ENCODE measurements at places on chromosomes 1 and 21.

DNA sequence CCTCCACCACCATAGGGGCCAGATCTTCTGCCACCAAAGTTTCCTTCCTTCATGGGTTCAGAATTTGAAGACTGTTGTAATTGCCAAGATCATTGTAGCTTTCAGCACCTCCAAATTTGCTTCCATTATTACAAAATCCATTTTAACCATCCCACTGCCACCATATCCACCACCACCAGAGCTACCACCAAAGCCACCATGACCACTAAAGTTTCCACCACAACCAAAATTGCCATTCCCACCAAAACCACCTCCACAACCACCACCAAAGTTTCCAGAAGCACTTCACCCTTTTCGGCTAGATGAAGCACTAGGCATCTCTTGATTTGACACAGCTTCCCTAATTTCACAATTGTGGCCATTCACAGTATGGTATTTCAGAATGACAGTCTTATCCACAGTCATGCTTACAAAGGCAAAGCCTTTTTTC lies 45.2 kb downstream of the SLC30A7 start:
- DNase-seq: peak; percentile 67

GRCh38 chr1:76086597-76086996 lies 12.1 kb downstream of the ST6GALNAC3 start:
- DNase-seq: no peak

DNA sequence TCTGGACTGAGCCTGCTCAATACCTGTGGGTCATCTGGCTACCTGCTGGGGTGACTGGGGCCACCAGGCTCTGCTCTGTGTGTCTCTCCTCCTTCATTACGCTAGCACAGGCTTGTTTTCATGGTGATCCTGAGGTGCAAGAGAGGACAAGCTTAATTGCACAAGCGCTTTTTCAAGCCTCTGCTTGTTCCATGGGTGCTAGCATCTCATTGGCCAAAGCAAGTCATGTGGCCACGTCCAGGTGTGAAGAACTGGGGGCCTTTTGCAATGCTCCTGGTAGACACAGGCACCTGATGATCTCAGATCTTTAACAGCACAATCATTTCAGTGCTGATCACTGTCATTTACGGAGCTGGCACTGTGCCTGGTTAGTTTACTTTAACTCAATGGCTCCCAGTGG lies 114.6 kb downstream of the KAZN start:
- DNase-seq: no peak

DNA sequence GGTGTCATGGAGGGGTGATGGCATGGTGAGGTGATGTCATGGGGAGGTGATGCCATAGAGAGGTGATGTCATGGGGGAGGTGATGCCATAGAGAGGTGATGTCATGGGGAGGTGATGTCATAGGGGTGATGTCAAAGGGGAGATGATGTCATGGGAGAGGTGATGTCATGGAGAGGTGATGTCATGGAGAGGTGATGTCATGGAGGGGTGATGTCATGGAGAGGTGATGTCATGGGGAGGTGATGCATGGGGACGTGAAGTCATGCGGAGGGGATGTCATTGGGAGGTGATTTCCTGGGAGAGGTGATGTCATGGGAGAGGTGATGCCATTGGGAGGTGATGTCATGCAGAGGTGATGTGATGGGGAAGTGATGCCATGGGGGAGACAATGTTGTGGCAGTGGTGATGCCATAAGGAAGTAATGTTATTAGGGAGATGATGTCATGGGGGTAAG lies 92.1 kb upstream of the C1orf174 start:
- DNase-seq: no peak

DNA sequence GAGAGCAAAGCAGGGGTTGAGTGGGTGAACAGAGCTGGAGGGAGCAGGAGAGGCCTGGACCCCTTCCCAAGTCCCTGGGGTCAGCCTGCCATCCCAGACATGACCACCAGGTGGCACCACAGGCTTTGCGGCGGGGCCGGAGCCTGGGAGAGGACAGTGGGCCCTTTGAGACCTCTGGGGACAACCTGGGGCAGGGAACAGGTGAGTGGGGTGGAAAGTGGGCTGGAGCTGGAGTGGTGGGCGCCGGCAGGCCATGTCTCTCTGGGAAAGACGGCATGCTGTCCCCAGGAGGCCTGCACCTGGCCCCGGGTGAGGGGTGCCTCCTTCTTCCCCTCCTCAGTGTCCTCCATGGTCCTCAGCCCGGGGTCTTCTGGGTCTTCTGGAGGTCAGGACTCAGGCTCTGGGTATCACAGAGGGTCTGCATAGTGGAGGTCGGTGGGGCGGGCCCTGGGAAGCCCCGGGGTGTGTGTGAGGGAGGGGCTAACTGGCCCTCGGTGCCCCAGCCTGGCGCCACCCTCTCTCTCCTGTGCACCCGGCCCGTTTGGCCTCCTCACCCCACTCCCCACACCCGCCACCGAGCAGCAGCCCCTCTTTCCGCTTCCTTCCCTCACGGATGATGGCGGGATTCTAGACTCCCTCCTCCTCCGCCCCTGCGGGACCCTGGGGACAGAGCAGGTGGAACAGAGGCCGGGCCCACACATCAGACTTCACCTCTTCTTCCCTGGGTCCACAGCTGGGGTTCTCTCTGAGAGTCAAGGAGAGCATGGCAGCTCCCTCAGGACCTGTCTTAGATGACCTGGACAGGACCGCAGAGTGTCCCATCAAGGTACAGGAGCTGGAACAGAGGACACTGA lies 28.5 kb upstream of the PKP1 start:
- peak; percentile 76 for DNase-seq

- peak; percentile 74 for DNase-seq
Measured at GRCh38 chr1:202811296-202812175, 782 bp downstream of the PCAT6 start.

GRCh38 chr1:56374026-56374974 lies 205.1 kb downstream of the PLPP3 start:
- DNase-seq: no peak

DNA sequence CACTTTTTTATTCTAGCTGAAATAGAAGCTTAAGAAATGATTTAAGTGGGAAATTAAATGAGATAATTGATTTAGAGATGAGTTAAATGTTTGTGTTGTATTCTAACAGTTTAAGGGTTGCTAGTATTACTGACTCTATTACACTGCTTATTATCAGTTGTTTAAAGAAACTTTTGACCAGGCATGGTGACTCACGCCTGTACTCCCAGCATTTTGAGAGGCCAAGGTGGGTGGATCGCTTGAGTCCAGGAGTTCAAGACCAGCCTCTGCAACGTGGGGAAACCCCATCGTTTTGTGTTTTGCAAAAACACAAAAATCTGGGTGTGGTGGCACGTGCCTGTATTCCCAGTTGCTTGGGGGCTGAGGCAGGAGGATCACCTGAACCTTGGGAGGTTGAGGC lies 14.2 kb downstream of the CLIC4 start:
- DNase-seq: no peak

DNA sequence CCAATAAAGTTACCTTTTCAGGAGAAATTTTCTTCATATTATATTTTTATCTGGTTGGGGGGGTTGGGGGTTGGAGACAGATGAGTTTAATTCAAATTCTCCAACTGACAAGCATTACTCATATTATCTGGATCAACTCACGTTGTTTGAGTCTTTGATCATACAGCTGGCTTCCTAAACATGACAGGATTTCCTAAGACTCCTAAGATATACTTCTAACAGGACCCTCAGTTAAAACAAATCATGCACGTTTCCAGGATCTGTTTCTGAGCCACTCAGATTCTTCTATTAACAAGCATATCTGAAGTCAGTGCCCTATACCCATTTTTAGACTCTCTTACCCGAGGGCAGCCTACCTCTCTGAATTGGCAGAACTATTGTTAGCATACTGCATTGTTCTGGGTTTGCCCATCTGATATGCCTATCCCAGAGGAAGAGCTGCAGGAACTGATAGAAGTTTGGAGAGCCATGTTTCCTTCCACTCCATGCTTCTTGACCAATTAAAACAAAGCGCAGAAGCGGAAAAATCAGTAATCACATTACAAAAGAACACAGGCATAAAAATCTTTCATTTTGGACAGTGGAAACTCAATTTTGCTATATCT lies 653.9 kb downstream of the LTN1 start:
- DNase-seq: no peak

- no peak for DNase-seq
Measured at GRCh38 chr1:53871221-53871620, 18.4 kb downstream of the YIPF1 start.

- DNase-seq: peak; percentile 68
Measured at GRCh38 chr1:52403566-52404115, 582 bp downstream of the ORC1 start.

- DNase-seq: no peak
Measured at GRCh38 chr1:89734442-89734841, 86.4 kb upstream of the LRRC8D start.

- peak; percentile 86 for DNase-seq
Measured at GRCh38 chr1:154975409-154976059, 1.1 kb downstream of the CKS1B start.

GRCh38 chr21:44085491-44086321 lies 21.5 kb upstream of the PWP2 start:
- DNase-seq: peak; percentile 60

DNA sequence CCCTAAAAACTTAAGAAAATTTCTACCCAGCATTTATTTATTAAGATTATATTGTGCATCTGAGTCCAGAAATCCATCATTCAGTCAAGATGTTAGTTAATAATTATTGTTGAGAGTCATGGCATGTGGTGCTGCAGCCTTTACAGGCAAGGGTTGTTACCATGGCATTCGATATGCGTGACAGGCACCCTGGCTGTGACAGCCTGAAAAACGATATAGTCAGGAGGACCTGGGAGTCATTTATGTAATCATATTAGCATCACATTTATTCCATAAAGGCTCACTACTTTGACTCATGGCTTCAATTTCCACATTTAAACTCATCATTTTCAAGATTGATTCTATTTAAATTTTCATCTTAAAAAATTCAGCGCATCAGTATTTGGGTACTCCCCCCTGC lies 68.0 kb downstream of the CACHD1 start:
- no peak for DNase-seq

DNA sequence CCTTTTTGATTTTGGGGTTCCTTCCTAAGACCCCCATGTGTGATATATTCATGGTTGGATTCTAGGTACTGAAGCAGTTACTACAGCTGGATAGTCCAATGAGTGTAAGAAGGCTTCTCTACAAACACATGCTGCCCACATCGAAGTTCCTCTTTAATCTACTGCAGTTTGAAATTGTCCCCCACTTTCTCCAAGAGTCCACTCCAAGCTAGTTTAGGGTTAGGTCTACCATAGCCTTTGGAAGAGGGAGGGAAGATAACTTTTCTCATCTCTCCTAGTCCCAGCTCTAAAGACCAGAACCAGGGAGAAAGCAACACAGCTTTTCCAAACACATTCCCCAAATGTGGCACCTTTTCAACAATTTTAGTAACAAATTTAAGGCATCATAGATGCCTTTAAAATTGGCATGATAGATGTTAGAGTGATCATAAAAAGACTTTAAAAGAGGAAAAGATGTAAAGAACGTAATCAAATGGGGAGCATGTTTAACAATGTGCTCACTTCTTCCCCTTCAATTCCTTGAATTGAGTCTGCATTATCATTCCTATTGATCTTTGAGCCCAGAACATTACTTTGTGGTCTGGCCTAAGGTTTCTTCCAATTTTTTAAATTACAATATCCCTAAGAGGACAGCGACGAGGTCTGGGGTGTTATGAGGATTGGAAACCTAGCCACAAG lies 1.0 kb upstream of the EXO1 start:
- DNase-seq: no peak

GRCh38 chr1:60857851-60858250 lies 224.5 kb upstream of the NFIA start:
- no peak for DNase-seq

- DNase-seq: no peak
Measured at GRCh38 chr1:77015748-77016341, 148.6 kb downstream of the ST6GALNAC5 start.

DNA sequence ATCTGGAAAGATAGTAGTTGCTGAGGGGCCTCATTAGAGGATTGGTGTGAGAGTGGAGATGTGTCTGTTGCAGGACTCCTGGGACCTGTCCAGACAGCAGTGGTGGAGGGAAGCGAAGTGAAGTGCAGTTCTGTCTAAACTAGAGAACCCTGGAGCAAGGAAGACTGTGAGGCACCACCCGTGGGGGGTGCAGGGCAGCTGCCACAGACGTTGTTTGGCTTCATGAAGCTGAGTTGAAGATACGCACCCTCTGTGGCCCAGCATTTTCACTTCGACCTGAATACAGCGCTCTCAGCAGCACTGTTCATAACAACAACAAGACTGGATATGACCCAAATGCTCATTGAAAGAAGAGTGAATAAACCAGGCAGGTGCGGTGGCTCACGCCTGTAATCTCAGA lies 29.3 kb downstream of the ABCG1 start:
- DNase-seq: no peak

GRCh38 chr1:196401452-196401833 lies 206.8 kb downstream of the KCNT2 start:
- DNase-seq: no peak

Measured in natural killer cell treated with Interleukin-12 subunit alpha and Interleukin-12 subunit beta and Interleukin-15 and Interleukin-18, amount 100 ng/mL, for 72 hours (primary cell).